ENCODE measurements at places on chromosomes 13 and 19.

DNA sequence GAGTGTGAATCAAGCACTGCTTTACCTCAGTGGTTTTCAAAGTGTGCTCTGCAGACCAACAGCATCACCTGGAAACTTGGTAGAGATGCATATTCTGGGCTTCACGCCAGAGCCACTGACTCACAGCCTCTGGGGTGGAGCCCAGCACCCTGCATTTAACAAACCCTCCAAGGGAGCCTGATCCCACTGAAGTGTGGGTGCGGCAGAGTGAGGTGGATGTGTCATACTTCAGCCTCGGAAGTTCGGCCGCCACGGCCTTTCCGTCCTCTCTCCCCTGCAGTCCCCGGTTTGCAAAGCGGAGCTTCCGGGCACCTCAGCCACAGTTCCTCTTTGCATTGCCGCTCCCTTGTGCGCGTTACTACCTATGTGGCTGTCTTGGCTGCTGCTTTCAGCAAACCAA, 33.3 kb upstream of the MICU2 start:
- DNase-seq, result no peak

- no peak for DNase-seq
Measured at GRCh38 chr13:23384111-23384510, 49.4 kb downstream of the SACS start.

DNA sequence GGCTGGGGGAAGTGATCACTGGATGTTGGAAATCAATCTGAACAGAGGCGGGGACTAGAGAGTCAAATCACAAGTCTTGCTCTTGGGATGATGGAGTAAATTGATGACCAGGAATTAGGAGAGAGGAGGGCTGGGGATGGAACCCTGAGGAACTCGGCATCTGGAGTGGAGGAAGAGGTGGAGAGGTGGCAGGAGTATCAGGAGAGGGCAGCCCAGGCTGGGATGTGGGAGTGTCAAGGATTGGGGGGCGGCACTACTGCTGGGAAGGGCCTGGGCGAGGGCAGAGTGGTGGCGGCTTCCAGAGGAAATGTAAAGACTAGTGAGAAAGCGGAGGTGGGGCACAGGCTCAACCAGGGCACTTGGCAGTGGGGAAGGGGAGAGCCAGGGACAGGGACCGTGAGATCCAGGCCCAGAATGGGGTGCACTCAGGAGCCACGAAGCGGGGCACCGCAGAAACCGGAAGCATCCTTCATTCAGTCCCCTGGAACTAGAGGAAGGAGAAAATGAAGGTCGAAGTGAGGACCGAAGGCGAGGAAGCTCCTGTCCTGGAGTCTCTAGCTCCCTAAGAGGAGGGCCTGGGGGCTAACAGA, 81.2 kb upstream of the GPR183 start:
- DNase-seq, result no peak

DNA sequence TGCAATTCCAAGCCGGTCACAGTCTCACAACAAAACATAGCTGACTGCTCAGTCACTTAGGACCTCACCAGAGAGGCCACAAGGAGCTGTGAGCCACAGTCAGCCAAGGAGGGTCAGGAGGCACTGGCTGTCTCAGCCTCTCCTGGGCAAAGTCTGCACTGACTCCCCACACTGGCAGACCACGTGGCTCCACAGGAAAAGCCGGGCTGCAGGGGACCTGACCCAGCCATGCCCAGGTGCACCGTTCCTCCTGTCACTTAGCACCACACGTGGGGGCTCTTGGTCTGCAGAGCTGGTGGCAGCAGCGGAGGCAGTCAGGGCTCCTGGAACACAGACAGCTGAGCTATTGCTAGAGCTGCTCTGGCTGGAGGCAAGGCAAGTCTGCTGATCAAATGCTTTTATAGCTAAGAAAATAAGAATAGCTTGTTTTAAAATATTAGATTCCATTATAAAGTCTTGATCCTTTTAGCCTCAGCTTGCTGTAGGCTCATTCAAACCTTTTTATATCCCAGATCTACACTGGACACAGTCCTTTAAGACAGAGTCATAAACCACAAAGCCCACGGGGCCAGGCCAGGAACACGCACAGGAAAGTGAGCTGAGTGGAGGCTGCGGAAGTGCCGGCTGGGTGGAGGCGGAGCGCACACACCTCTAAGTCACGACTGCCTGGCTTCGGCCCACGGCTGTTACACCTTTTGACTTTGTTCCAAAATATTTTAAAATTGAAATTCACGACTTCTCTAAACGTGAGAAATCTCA, 744.1 kb downstream of the UQCRFS1 start:
- peak; percentile 15 for DNase-seq

GRCh38 chr13:27135023-27135422, 36.6 kb downstream of the USP12 start:
- DNase-seq, result no peak

DNA sequence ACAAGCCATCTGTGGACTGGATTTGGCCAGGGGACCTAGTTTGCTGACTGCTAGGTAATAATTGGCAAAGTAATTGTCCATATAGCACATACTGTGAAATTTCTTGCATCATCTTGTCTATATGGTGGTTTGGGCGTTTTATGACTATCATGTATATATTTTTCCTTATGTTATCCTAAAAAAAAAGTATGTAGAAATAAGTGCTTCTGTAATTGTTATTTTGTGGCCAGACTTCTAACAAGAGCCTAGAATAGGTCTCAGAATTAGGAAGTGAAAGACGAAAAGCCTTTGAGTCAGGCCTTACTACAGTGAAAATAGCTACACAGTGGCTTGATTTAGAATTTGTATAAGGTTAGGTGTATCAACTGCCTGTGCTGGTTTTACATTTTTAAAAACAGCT, 4.2 kb downstream of the FNDC3A start:
- no peak for DNase-seq

GRCh38 chr19:4043401-4043800, 23.3 kb downstream of the ZBTB7A start:
- DNase-seq, result no peak

DNA sequence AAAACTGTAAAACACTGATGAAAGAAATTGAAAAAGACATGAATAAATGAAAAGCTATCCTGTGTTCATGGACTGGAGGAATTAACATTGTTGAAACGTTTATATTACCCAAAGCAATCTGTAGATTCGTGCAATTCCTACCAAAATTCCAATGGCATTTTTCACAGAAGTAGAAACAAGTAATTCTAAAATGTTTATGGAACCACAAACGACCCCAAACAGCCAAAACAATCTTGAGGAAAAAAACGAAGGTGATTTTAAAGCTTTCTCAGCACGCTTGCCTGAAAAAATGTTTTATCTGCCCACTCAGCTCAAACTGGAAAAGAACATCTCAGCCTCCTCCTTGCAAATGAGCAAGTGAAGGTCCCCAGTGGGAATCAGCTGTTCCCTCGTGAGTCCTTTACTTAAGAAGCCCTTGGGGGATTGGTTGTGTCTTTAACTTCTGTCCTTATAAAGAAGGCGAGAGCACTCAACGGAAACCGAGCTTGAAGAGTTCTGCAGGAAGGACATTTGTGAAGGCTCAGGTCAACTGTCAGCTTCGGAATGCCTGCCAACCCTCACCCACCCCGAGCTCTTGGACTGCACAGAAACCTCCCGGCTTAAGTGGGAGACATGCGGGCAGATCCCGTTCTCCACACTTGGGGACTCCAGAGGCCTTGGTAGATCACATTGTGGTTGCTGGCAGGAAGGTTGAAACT, 256.0 kb upstream of the IRS2 start:
- no peak for DNase-seq

DNA sequence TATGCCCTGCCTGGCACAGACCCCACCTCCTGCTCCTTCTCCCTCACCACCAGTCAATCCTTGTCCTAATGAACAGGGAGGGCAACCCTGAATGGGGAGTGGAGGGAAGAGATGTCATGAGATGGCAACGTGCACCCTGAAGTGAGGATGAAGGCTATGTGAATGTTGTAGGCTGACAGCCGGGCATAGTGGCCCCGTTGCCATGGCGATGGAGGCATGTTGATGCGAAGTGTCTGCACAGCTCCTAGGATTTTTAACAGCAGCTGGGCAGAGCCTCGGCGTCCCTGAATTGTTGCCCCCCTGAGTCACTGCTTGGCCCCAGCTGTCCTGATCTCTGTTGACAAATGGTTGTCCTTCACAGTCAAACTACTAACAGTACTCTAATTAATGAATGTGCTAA, 4.8 kb upstream of the ALOX5AP start:
- DNase-seq, result no peak

- no peak for DNase-seq
Measured at GRCh38 chr13:64538711-64539110, 2691.4 kb downstream of the PCDH9 start.

DNA sequence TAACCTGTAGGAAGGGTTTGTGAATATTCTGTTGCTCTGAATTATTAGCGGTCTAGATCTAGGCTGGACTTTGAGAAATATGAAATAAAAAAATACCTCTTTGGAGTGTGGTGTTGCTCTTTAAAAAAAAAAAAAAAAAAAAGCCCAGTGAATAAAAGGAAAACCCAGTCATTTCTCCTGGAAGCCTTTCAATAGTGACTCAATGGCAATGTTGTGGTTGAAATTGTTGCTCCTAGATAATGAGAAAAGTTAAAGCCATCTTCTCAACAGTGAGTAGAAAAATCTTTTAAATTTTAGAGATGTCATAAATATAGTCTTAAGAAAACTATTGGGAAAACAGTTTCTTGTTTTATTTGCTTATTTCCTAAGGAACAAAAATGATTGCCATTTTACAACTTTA, 135.3 kb downstream of the RFC3 start:
- DNase-seq, result no peak

DNA sequence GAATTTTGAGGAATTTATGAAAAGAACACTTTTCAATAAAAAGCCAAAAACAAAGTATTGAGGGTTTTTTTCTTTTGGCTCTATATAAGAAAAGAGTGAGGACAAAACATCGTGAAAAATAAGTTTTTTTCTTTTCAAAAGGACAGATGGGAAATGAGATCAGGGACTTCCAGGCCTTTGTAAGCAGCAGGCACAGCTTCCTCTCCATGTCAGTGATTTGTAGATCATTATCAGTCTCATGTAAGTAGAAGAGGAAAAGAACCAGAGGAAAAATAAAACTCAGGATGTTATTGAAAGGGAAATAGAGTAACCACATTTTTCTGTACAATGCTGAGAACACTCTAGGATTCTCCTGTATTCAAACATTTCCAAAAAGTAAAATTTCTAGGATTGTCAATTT, 29.9 kb downstream of the DOCK9 start:
- no peak for DNase-seq

- no peak for DNase-seq
Measured at GRCh38 chr13:99797691-99798090, 173.9 kb downstream of the ZIC5 start.

DNA sequence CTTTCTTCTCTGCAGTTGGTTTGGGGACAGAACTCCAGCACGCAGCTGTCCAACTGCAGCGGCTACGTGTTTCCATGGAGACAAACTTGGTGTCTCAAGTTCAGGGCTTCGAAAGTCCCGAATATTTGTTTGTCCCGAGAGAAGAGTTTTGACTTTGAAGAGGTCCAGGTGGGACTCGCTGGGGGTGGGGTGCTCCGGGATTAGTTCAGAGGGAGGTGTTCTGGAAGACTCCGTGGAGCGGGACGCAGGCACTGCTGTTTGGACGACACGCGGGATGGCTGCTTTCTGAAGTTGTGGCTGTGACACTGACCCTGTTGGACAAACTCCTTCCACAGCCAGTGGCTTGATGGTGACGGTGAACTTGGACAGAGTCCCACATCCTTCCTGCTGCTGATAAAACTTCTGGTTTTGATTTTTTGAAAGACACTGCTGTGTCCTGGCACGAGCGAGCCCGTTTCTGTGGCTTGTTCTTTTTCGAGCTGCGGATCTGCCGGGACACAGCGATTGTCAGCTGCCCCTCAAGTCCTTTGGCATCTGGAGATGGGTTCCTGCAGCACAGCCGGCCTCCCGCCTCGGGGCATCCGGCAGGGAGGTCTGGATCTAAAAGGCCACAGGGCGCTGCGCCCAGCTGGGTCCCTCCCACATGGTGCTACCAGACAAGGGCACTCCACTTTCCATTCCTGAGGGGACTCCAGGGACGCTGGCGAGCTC, 15.9 kb upstream of the RANBP3 start:
- no peak for DNase-seq

DNA sequence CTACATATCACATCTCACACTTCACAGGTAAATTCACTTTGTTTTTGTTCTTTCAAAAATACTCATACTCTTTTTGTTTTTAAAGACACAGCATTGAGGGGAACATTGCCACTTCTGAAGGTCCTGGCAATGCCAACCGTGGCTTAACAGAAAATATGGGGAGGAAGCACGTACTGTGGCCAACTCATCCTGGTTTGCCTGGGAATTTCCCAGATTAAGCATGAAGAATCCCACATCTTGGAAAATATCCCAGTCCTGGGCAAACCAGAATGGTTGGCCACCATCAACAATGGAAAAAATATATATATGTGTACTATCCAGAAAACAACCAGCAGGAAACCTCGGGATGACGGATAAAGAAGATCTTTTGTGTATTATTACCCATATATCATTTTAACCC, 1032.2 kb upstream of the SLC10A2 start:
- no peak for DNase-seq

- no peak for DNase-seq
Measured at GRCh38 chr13:99721606-99722337, 220.5 kb downstream of the TM9SF2 start.
